GDM1 (cell line): ENCODE measurements at places on chromosomes 3 and 15.

DNA sequence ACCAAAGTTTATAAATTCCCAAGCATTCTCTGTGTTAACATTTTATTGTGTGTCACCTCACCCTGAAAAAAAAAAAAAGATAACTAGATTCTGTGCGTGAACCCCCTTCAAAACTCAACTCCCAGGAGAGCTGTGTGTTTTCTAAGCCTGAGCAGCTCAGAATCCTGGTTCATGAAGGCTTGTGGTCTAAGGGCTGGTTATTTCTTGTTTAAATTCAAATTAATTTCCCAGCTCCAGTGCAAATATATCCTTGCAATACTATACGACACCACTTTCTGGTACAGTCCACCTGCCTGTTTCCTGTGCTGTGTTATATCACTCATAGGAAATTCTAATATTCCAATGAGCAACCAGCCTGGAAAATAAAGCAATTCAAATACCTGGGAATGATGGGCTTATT is 23.4 kb upstream of the MYZAP start:
- DNase-seq: no peak

DNA sequence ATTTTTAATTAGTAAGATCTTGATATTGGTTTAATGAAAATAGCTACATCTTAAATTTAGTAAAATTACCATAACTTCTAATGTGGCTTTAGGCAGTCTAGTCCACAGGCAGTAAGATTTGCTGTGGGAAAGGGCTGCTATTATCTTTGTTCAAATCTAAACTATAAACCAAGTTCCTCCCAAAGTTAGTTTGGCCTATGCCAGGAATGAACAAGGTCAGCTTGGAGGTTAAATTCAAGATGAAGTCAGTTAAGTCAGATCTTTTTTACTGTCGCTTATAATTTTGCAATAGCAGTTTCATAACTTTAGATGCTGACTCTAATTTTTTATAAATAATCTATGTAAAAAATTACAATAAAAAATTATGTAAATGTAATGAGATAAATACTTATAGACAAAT is 1016.9 kb upstream of the ALCAM start:
- no peak for DNase-seq

DNA sequence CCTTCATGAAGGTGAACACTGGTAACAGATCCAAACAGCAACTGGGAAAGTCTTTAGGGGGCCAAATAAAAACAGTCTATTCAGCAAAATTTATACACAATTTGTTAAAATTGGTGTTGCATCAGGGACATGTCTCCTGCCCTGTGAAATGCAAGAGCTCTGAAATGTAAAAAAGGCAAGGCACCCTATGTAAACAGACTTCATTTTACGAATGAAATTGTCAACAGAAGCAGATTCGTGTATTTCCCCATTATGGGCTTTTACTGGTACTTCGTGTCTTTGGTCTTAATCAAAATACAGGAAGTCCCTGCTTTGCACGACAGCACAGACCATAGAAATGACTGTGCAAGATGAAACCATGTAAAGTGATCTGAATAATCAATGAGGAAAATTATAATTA is 127.3 kb upstream of the THBS1 start:
- peak; percentile 35 for DNase-seq

DNA sequence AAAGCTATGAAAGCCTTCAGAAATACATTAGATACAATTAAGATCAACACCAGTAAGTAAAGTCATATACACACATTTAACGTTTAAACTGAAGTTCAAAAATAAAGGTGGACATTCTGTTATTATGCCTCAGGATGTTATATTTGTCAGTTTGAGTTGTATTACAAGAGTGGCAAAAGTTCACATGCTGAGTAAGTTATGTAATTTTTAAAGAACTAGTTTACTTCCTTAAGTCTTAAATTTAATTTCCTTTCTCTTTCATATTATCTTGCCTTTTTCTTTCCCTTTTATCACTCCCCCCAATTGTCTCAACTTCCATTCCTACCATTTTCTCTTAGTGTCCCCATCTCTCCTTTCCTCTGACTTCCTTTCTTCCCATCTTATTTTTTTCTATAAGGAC is 4.9 kb upstream of the GPR87 start:
- DNase-seq: no peak

- no peak for DNase-seq
Observed at GRCh38 chr15:91127236-91127955, 27.3 kb downstream of the SV2B start.

GRCh38 chr3:172179680-172180399 is 140.5 kb downstream of the FNDC3B start:
- DNase-seq: no peak

- DNase-seq: no peak
Observed at GRCh38 chr3:130601442-130601971, 84.5 kb downstream of the COL6A6 start.

GRCh38 chr15:48803877-48804276 is 7.0 kb downstream of the CEP152 start:
- DNase-seq: no peak

- no peak for DNase-seq
Observed at GRCh38 chr15:66824424-66824823, 122.4 kb downstream of the SMAD6 start.

DNA sequence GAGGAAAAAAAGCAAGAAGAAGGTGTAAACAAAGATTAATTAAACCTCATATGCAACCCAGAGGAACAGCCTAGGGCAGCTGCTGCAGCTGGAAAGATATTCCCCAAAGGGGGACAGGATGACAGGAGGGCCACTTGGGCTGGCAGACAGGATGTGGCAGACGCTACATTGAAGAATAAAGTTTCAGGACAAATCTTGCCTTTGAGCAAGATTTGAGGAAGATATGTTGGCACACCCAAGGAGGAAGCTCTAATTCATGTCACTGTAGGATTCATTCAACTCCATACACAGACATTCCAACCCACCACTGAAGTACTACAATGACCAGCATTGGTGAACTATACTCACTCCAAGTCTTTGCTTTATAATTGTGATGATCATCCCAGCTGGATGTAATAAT is 504.0 kb downstream of the SHQ1 start:
- no peak for DNase-seq

- no peak for DNase-seq
Observed at GRCh38 chr3:123072152-123072551, 5.3 kb downstream of the PDIA5 start.

DNA sequence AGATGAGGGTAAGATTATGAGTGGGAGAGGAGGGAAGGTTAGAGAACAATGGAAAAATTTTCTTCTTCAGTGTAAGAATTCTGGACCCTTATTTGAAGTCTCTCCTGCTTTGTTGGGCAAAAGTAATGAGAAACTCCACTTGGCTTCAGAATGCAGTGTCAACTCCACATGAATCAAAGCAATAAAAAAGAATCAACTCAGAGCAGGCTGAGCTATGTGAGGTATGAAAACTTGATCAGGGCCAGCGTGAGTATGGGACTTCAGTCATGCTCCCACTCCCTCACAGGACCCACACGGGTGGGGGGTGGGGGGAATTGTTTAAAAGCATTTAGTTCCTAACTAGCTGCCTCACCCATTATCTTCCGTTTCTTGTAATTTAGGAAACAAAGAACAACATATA is 502.2 kb downstream of the PDCD6IP start:
- no peak for DNase-seq

- no peak for DNase-seq
Observed at GRCh38 chr3:113079218-113079961, 88.6 kb downstream of the GTPBP8 start.

DNA sequence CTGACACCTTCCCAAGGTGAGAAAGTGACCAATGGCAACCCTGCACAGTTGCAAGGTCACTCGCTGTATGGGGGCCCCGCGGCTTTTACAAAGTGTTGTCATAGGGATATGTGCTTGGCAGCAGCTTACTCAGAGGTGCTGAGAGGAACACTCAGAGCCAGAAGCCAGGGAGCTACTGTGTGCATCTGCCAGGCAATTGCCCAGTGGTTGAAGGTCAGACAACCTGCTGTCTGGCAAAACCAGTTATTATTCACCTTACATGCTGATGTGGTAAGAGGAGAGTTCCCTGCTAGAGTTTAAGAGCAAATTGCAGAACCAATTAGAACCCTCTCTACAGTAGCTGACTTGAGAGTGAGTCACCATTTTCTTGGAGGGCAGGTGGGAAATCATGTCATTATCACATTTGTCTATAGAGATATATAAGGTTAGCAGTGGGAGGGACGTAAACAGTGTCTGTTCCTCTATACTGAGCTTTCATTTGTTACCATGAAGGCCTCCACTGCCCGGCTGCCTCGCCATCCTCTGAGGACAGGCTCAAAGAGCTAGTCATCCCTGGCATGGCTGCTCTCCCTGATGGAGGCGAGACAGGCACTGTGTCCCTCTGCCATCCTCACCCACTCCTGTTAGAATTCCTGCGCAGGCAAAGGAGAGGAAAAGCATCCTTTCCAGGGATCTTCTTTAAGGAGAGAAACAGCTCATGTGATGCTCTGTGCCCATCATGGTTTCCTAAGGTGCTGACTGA is 274.4 kb downstream of the PLCL2 start:
- DNase-seq: no peak

- no peak for DNase-seq
Observed at GRCh38 chr3:2920103-2920502, 190.1 kb downstream of the IL5RA start.

- no peak for DNase-seq
Observed at GRCh38 chr3:23909341-23909740, 7.4 kb downstream of the NKIRAS1 start.

- DNase-seq: no peak
Observed at GRCh38 chr3:73661265-73661664, 36.5 kb upstream of the PDZRN3 start.

DNA sequence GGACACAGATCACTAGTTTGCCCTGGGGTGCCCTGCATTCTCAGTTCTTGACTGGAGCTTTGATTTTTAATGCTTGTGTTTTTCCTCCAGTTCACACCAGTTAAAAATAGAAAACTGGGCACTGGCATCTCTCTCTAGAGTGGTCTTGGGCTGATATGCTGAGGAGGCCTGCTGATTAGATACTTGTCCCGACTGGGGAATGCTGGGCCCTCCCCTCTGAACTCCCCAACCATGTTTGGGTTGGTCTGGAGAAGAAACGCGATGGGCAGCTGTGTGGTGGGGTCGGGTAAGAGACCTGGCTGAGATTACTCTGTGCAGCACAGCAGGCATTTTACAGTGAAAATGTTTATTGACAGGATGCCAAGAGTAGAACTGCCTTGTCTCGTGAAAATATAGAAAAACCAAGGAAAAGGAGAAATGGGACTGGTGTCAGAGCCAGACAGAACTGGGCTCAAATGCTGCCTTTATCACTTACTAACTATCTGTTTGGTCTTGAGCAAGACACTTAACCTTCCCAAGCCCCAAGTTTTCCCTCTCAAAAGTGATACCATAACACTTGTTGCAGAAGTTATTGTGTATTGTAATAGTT is 1.6 kb upstream of the ACTC1 start:
- no peak for DNase-seq
